ENCODE measurements at places on chromosomes 13 and 19.

- no peak for DNase-seq
Measured at GRCh38 chr13:106612688-106613087, 44.8 kb upstream of the ARGLU1 start.

DNA sequence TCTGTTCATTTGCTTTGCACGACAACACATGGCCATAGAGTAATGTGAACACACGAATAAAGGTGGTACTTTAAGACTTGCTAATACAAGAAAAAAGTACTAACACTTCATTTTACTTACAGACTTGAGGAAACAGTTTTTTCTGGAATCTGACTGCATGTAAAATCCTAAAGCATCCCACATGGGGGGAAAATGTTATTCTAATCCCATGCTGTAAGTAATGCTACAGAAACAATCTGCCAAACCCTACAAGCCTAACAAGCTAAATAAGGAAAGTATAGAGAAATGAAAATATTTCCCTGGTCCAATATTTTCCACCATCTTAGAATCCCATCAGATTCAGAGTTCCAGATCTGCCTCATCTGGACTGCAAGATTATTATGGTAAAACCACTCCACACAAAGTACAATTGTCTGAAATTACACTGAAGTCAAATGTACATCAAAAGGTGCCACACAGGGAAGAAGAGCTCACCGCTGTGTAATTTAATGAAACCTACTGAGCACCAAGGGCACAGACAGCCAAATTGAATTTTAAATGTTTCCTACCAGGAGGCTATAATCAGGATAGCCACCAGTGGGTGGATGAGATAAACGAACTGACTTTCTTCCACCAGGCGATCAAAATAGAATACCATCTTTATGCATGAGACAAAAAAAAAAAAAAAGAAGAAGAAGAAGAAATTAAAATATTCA, 22.0 kb downstream of the LHFPL6 start:
- DNase-seq, result no peak

DNA sequence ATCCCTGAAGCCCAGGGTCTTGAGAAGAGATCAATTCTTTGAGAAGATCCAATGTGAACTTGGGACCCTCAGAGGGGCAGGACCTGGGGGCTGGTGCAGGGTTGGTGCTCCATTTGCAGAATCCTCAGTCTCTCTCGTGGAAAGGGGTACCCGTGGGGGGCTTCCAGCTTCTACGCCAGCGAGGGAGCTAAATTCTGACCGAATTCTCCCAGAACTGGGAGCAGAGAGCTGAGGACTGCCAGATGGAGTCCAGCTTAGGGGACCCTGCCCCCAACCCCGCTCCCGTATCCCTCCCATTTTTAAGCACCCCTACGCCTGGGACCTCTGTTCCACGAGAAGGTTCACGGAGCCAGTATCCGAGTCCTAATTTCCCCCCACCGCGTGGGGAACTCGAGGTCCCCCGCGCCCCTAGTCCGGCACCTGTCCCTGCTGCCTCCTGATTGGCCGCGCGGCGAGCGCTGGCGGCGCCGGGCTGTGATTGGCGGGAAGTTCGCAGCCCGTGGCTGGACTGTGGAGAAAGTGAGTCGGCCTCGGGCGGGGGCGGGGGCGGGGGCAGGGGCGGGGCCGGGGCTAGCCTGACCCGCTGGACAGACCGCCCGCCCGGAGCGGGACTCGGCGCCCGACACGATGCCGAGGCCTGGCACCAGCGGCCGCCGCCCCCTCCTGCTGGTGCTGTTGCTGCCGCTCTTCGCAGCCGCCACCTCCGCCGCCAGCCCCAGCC, 4.4 kb upstream of the LTBP4 start:
- DNase-seq, result peak; percentile 87

DNA sequence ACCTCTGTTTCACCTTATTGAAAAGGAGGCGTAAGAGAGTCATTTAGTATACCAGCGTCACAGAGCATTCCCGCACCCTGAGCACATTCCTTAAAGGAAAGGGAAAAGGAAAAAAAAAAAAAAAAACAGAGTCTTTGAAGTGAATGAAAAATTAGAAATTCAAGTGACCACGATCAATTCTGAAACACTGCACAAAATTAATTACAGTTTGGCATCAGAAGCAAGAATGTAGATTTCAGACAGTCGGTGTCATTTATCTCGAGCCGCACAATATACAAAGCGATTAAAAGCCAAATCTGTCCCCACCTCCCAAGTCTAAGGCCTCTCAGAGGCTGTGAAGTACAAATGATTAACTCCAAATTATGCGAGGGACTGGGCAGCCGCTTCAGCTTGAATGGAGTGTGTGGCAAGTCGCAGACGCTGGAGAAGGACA, 173.7 kb upstream of the ZNF507 start:
- no peak for DNase-seq

DNA sequence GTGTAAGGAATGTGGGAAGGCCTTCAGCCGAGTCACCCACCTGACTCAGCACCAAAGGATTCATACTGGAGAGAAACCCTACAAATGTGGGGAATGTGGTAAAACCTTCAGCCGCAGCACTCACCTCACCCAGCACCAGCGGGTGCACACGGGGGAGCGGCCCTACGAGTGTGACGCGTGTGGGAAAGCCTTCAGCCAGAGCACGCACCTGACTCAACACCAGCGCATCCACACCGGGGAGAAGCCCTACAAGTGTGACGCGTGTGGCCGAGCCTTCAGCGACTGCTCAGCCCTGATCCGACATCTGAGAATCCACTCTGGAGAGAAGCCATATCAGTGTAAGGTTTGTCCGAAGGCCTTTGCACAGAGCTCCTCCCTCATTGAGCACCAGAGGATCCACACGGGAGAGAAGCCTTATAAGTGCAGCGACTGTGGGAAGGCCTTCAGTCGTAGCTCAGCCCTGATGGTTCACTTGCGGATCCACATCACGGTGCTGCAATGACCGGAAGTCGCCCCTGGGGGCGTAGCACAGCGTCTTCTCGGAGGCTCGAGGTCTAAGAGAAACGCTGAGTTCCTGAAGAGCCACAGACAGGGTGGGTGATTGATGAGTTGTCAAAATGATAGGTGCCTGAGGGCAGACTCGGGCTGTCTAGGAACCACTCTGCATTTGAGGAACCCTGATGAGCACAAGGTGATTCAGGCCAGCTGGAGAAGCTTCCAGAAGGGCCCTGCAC, 12.2 kb downstream of the ZSCAN22 start:
- DNase-seq, result no peak

DNA sequence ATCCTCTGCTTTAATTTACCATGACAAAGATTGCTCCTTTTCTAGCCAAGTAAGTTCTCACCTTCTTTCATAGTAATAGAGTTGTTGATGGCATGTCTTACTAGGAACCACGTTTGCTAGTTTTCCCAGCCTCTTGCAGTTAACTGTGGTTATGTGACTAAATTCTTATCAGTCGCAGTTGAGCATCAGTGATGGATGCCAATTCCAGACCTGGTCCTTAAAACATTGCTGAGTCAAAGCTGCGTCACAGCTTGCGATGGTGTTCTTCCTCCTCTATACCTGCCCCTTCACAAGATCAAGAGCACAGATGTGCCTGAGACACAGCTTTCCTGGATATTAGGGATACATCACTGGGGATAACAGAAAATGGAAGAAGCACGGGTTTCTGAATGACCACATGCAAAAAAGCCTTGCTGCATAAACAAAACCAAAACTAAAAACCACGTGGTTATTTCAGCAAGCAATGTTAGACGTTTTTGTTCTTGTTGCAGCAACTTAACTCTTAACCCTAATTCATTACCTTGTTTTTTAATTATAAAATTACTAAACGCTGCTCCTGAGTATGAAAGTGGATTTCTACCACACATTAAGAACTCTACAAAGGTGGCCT, 97.6 kb upstream of the DACH1 start:
- DNase-seq, result no peak

DNA sequence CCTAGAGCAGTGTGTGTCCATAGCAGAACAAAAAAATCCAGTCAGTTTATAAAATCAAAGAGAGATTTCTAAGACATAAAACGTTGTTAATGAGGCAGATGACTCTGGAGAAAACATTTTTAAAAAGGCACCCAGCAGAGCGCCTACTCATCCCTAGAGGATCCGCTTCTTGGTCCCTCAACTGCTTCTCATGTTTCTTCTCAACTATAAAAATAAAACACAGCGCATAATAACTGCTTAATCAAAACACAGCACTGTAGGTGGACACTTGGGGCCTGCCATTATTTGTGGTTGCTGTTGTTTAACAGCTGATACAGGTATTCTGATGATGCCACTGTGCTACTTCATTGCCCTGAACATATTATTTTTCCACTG, 347.9 kb downstream of the FGF9 start:
- no peak for DNase-seq

DNA sequence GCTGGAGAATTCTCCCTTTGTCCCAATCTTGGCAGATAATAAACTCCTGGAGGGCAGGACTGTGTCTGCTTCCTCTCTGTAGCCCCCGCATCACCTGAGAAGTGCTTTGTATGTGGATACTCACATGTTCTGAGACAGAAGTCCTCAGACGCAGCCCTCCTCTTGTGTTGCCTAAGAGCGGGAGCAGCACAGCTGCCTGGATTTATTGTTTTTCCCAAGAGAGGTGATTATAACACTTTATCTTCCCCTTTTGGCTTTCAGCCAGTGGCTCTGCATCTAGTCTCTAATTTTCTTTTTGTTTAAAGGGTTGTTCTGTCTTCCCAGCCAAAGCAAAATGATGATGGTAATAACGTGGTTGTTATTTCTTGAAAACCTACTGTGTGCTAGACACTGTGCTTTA, 36.1 kb downstream of the OLFM4 start:
- peak; percentile 43 for DNase-seq

DNA sequence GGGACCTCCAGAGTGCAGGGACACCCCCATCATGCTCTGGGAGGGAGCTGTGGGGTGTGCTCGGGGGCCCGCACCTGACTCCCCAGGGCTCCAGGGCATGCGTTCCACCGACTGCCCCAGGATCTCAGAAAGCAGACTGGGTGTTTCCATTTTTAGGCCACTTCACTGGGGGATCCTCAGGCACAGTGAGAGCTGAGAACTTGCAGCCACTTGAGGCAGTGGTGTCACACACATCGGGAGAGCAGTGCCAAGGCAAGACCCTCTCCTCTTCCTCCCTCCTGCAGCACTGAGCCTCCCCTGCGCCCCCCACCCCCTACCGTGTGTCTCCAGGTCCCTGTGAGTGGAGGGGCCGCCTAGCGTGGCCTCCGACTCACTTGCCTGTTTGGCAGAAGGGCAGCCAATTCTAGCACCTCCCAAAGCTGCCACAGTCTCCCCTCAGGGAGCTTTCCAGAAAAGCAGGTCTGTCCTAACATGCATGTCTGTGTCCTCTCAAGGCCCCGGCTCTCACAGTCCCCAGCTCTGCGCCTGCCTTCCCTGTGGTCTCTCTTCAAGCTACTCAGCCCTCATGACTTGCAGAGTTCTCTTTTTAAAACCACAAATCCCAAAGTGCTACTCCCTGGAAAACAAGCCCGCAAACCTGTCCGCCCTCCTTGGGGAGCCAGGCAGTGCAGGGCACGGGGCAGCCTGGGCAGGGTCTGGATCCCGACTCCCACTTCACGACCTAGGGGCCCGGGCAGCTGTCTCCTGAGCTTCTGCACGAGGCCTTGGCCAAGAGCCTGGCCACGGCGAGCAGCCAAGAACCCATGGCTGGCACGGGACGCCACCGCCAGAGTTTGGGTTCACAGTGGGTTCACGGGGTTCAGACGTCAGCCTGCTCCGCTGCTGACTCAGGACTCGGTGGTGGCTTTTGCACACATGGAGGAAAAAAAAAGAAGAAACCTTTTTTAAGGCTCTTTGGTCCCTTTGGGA, 94.1 kb downstream of the STK24 start:
- peak; percentile 84 for DNase-seq

- DNase-seq, result peak; percentile 24
Measured at GRCh38 chr19:12513531-12514061, 29.0 kb upstream of the ZNF709 start.

GRCh38 chr19:3342246-3342645, 24.1 kb upstream of the NFIC start:
- DNase-seq, result no peak

DNA sequence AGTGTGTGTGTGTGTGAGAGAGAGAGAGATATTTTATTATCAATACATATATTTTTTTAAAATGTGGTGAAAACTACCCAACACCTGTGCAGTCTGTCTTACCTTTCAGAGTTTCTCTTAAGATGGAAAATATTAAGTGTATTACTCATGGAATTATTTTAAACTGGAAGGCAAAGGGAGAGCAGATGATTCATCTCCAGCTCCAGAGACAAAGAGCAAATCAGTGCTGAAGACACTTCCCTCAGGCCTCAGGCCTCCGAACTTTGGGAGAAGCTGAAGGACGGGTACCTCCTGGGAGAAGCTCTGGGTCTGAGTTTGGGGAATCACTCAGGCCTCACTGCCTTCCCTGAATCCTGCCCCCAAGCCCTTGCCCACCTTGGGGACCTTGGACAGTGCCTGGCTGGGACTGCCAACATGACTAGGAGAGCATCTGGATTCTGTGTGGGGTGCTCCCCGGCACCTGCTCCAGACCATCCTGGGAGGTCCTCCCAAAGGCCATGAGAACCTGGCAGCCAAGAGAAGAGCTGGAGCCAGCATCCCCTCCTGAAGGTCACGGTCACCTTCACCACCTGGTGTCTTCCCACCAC, 170.4 kb upstream of the UBL3 start:
- no peak for DNase-seq

GRCh38 chr19:5844456-5845433, 5.2 kb upstream of the FUT6 start:
- no peak for DNase-seq

DNA sequence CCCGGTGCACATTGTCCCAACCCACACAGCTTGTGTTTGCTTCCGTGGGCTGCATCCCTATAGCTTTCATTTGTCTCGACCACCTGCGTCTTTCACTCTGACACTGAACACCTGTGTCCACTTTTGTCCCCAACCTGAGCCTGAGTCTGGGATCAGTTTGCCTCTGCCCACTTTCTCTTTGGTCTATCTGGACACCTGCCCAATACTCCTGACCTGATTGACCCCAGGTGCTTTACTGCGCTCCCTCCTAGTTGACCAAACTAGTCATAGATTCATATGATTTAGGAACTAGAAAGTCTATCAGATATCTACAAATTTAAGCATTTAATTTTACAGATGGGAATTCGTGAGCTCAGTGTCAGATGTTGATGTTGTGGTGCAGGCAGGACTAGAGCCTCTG, 209.9 kb downstream of the DCT start:
- no peak for DNase-seq

- DNase-seq, result no peak
Measured at GRCh38 chr13:106690779-106691178, 122.8 kb upstream of the ARGLU1 start.

GRCh38 chr19:51664997-51665396, 18.4 kb upstream of the SIGLEC14 start:
- DNase-seq, result no peak

GRCh38 chr19:30498707-30499106, 126.5 kb downstream of the ZNF536 start:
- no peak for DNase-seq

GRCh38 chr13:35978607-35979316, 152.4 kb downstream of the DCLK1 start:
- peak; percentile 55 for DNase-seq

GRCh38 chr13:100961186-100961585, 286.6 kb upstream of the TMTC4 start:
- no peak for DNase-seq

DNA sequence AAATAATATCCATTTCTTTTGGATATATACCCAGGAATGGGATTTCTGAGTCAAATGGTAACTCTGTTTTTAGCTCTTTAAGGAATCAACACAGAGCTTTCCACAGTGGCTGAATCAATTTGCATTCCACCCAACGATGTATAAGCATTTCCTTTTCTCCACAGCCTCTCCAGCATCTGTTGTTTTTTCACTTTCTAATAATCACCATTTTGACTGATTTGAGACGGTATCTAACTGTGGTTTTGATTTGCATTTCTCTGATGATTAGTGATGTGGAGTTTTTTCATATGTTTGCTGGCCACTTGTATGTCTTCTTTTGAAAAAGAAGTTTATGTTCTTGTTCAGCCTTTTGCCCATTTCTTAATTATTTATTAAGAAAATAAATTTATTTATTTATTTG, 352.2 kb upstream of the OBI1 start:
- DNase-seq, result no peak

Measured in right hindlimb (tissue), 1 donor.